ENCODE measurements at places on chromosomes 12 and 14. TPM values are rescaled to one million over a fixed set of nuclear protein-coding genes. Genes with fewer than 3 reads are reported as not detected.

- DNase-seq, result no peak
Observed at GRCh38 chr12:111823891-111824290, 18.1 kb upstream of the MAPKAPK5 start.

DNA sequence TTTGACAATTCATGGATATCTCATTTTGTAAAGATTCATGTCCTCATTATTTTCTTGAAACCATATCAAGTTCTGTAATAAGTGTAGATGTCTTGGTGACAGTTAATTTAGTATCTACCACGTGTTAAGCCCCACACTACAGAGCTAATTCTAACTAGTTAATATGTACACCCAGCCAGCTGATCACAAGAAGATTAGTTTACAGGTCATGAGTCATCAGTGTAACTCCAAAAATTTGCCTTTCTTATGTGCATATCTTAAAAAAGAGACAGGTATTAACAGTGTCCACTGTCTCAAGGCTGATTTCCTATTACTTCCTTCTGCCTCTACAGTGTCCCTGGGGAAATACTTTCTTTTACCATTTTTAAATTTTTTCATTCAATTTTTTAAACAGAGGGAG lies 13.3 kb upstream of the YBX3 start:
- DNase-seq, result no peak

DNA sequence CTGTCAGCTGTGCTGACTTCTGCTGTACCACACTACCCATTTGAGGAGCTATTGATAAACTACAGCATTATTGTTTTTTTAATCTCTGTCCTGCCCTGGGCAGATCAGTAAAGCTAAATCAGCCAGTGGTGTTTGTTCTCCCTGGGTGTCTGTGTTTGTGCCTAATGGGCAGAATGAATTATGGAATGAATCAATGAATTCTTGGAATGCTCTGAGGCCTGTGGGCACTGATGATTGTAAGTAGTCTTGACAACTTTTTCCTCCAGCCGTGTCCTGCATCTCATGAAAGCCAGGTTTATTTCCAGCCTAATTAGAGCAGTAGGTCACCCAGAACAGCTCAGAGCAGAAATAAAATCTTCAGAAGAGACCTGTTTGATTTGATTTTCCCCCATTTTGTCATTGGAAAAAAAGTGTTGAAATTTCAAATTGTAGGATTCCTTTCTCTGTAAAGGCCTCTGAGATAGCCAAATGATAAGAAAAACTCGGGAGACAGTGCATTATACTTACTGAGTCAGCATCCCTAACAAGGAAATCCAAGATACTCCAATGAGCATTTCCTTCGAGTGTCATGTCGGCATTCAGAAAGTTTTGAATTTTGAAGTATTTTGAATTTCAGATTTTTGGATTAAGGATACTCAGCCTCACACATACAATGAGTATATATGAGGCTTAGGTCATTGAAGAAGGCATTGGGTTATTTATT lies 19.4 kb upstream of the EVL start:
- DNase-seq, result no peak

CLEC4A gene
- not detected for total RNA-seq
